NCI-H2171 (cell line): ENCODE measurements at places on chromosomes 11 and 22.

DNA sequence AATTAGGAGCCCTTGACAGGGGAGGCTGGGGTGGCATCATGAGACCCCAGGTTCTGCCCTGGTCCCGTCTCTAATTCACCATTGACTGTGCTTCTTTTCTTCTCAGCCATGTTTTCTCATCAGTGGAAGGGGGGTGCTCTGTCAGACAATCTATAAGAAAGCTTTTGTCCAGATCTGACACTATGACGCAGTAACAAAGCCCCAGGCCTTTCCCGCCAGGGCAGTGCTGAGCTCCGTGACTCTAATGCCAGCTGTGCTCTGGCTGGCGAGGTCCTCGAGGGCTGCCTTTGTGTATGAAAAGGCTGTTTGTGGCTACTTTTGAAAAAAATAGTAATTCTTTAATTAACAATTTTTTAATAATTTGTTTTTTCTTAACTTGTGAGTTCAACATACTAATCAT is 3.2 kb downstream of the CD6 start:
- DNase-seq, result no peak

- no peak for DNase-seq
Observed at GRCh38 chr11:131838016-131838415, 467.6 kb downstream of the NTM start.

GRCh38 chr11:96204721-96205459 is 138.1 kb downstream of the MAML2 start:
- peak; percentile 62 for DNase-seq

- no peak for DNase-seq
Observed at GRCh38 chr11:10495464-10495786, 40.4 kb downstream of the AMPD3 start.

GRCh38 chr22:50218996-50219727 is 18.4 kb downstream of the SELENOO start:
- DNase-seq, result peak; percentile 33

- DNase-seq, result no peak
Observed at GRCh38 chr11:126601136-126601535, 245.7 kb downstream of the ST3GAL4 start.

GRCh38 chr22:30206944-30207343 is 39.6 kb downstream of the LIF start:
- DNase-seq, result no peak

DNA sequence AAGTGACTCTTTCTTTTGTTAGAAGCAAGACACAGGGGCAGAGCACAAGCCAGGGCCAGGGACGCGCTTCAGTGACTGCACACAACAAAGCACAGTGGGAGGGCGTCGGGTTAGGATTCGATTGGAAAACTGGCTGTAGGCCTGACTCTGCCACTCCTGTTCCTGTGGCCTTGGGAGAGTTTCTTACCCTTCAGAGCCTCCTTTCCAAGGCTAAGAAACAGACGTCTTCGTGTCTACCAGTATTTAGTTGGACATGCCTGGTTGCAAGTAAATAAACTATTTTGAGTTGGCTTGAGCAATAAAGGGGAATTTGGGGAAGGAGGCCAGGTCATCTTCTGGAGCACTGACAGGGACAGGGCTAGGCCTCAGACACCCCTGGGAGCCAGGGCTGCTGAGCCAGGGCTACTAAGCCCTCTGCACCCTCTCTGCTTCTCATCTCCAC is 549.1 kb downstream of the INSC start:
- no peak for DNase-seq

DNA sequence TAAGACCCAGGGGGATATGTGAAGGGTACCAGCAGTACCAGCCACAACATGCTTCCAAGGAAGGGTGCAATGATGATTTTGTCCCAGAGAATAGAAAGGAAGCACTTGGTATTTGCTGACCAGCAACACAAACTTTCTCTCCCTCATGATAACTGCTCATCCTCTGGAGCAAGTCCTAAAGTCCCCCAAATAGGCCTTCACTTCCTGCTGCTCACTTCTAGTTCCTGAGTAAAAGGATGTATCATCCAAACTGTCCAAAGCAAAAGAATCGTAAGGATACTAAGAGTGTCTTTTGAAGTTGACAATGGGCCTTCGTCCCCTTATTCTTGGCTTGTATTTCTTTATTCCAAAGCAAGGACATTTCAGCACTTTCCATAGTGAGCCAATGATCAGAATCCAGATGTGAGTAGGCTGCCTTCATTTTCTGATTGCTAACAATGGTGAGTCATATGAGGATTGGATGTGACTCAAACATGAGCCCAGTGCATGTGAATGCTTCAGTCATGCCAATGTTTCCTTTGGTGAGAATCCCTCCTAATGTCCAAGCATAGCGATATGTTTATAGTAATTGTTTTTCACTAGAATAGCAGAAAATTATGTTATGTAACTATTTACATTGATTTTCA is 243.4 kb upstream of the POU2AF2 start:
- DNase-seq, result no peak

DNA sequence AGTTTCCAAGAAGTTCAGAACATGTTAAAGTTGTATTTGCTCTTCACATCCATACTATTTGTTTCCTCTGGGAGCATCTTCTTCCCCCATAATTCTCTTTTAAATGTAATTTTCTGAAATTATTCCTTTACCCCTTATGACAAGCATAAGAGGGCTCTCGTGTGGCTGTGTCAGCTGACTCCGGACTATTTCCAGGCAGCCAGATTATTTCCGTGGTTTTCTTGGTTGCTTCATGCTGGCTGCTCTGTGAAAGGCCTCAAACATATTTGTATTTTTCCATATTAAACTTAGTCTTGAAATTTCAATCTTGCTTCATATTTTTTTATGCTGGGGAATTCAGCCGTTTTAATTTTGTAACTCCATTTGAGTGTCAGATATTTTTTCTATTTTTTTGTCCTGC is 2.8 kb upstream of the MMP1 start:
- no peak for DNase-seq

GRCh38 chr11:11227296-11228085 is 125.6 kb downstream of the CSNK2A3 start:
- DNase-seq, result no peak

DNA sequence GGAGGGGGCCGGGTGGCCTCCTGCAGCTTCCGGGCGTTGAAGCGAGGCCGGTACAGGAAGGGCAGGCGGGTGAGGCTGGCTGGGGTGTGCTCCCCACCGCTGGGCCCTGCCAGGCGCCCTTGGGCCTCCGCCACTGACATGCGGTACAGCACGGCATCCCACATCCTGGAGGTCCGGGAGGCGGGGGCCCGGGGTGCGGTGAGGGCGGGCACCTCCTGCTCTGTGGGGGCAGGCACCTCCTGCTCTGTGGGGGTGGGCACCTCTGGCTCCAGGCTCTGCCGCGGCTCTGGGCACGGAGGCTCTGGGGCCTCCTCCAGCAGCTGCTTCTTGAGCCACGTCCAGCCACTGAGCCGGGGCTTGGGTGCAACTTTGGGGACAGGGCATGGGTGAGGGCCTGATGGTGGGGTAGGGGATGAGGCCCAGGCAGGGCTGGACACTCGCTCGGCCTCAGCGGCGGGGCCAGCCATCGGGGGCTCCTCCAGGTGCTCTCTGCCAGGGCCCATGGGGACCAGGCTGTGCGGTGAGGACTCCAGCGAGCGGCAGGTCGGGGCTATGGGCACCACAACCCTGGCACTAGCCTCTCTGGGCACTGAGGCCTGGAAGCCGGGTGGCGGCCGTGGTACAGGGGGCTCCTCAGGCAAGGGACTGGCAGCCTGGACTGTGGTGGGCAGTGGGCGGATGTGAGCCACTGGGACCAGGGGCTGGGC is 2.3 kb downstream of the PRR33 start:
- no peak for DNase-seq

- DNase-seq, result peak; percentile 71
Observed at GRCh38 chr11:46120346-46121300, 631 bp downstream of the PHF21A start.

DNA sequence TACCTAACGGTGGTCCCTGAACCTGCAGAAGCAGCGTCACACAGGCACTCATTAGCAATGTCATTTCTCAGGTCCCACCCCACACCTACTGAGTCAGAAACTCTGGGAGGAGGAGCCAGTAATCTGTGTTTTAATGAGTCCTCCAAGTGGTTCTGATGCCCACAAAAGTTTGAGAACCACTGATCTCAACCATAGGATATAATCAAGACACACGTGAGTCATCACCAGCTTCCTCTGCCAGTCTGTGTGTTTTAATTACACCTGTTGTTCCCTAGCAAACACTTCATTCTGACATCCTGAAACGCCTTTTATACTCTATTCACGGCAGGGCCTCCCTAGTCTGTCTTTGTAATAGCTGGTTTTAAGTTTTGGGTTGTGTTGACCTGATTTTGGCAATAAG is 5.8 kb downstream of the TECTA start:
- no peak for DNase-seq
